Tongue (tissue), 3 donors: ENCODE measurements at places on chromosomes 5 and 9. TPM values are rescaled to one million over a fixed set of nuclear protein-coding genes. Genes with fewer than 3 reads are reported as not detected.
A peak's percentile ranks its signal among the peaks of the same experiment; 100 is the strongest.

Gene MPDZ
- total RNA-seq, result 86.0 TPM

Gene STK32A
- total RNA-seq, result 0.62 TPM

Gene C9orf43
- total RNA-seq, result 0.92 TPM

Gene TMEM252
- not detected for total RNA-seq

GRCh38 chr9:110015759-110016158, 192.2 kb downstream of the C9orf152 start:
- no peak for DNase-seq

- DNase-seq, result peak; percentile 79
These were observed 259.6 kb downstream of the EPB41L4A start for GRCh38 chr5:112159435-112159834.

GRCh38 chr9:121210536-121210935, 8.9 kb upstream of the RAB14 start:
- DNase-seq, result no peak

DNA sequence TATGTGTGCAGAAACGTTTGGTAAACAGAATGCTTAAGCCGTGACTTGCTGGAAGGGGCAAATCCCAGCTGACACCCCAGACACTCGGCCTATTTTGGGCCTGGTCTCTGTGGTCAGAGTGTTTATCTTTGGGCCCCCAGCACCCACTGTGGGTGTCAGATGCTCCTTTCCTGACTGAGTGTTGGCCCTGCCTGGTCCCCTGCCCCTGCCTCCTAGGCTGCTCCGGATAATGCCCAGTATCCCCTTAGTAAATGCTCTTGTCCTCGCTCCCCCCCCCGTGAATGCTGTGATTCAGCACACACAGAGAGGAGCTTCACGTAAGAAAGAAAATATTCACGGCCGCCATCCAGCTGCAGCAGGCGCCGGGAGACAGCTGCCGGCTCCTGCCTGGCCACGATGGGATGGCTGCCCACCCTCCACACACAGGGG, 11.3 kb upstream of the ANGPTL2 start:
- DNase-seq, result peak; percentile 92

- DNase-seq, result peak; percentile 5
These were observed 84.9 kb downstream of the PPIC start for GRCh38 chr5:122951658-122952057.

GRCh38 chr5:76041863-76042262, 41.3 kb upstream of the SV2C start:
- peak; percentile 20 for DNase-seq

DNA sequence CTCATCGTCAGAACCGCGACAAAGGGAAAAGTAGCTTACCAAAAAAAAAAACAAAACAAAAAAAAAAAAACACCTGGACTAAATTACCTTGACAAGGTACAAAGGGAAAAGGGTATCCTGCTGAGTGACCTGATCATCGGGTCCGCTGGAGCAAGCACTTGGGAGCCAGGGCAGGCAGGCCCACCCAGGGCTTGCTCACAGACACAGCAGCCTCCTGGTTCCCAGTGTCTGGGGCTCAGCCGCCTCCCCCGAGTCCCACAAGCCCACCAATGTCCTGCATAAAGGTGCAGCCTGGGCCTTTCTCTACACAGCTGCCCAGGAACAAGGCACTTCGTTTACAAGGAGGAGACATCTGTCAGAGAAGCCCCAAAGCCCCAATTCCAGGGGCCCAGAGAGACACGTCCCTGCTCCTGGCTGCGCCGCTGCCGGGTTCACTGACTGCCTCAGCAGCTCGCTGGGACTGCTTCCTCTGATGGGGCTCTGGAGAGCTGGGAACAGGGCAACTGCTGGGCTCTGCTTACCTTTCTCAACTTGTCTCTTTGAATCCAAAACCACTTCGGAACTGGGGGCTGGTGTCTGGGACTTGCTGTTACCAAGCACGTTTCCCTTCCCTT, 63.4 kb downstream of the GOLM1 start:
- DNase-seq, result no peak

GRCh38 chr5:131163276-131164119, 1.6 kb downstream of the HINT1 start:
- peak; percentile 10 for DNase-seq

- DNase-seq, result peak; percentile 46
These were observed 750 bp downstream of the DNM1 start for GRCh38 chr9:128203707-128204551.

DNA sequence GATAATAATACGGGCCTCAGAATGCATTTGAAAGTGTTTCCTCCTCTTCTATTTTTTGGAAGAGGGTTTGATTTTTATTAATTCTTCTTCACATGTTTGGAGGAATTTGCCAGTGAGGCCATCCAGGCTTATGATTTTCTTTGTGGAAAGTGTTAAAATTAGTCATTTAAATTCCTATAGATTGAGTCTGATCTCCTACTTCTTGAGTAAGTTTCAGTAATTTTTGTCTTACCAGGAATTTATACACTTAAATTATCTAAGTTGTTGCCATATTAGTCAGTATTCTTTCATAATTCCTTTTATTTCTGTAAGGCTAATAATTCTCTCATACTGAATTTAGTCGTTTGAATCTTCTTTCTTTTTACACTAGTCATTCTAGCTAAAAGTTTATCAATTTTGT, 25.2 kb upstream of the HAPLN1 start:
- no peak for DNase-seq

GRCh38 chr9:76302543-76302942, 91.7 kb downstream of the RFK start:
- DNase-seq, result no peak

DNA sequence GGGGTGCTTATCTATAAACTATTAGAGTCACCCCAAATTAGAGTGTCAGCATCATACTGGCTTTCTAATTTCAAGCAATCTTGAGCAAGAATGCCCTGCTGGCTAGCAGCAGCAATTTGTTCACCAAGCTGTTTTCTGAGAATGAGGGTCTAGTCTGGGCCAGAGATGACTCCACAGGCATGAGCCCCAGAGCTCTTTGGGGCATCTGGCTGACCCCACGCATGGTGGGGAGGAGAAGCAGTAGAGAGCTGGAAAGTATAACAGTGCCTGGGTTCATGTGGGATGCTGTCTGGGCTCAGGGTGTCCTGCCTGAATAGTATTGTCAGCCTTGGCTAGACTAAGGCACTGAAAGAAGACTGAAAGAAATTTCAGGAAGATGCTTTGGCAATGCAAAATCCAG, 64.9 kb downstream of the C6 start:
- DNase-seq, result no peak

- DNase-seq, result peak; percentile 69
These were observed 82.6 kb downstream of the GPR21 start for GRCh38 chr9:123116036-123116435.
